Iris pigment epithelial cell (primary cell): ENCODE measurements at places on chromosomes 5 and 9.
A peak's percentile ranks its signal among the peaks of the same experiment; 100 is the strongest.

DNA sequence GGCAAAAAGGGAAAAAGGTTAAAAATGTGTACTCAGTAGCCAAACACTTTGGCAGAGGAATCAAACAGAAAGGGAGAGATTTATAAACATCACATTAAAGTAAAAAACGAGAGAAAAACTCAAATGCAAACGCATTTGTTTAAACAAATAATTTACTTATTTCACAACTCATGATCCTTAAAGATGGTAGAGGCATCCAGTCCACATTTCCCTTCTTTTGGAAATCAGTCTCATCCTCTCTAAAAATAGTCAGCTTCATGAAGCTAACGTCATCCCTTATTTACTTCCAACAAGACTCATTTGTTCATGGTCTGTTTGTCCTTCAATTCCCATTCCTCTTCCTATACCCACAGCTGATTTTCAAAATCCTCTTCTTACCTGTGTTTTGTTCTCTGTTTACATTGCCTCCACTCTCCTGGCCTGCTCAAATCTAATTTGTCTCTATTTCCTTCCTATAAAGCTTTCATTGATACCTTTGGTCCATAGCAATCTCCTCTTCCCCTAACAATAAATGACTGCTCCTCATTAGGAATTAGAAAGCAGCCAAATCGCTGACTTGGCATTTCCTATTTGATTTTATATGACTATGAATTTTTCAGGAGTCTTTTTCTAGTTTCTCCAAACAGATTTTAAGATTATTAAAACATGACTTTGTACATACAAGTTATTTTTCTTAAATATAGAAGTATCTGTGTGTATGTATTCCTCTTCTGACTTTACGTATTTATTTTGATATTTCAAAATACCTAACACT lies 805.3 kb downstream of the TLE1 start:
- no peak for DNase-seq

GRCh38 chr5:39517800-39518199 lies 93.0 kb upstream of the DAB2 start:
- peak; percentile 91 for DNase-seq

- DNase-seq = no peak
Observed at GRCh38 chr9:129823542-129823934, 398 bp downstream of the TOR1A start.

GRCh38 chr5:32520356-32520755 lies 65.0 kb upstream of the SUB1 start:
- DNase-seq = no peak

GRCh38 chr5:34012791-34013190 lies 4.9 kb upstream of the AMACR start:
- no peak for DNase-seq

DNA sequence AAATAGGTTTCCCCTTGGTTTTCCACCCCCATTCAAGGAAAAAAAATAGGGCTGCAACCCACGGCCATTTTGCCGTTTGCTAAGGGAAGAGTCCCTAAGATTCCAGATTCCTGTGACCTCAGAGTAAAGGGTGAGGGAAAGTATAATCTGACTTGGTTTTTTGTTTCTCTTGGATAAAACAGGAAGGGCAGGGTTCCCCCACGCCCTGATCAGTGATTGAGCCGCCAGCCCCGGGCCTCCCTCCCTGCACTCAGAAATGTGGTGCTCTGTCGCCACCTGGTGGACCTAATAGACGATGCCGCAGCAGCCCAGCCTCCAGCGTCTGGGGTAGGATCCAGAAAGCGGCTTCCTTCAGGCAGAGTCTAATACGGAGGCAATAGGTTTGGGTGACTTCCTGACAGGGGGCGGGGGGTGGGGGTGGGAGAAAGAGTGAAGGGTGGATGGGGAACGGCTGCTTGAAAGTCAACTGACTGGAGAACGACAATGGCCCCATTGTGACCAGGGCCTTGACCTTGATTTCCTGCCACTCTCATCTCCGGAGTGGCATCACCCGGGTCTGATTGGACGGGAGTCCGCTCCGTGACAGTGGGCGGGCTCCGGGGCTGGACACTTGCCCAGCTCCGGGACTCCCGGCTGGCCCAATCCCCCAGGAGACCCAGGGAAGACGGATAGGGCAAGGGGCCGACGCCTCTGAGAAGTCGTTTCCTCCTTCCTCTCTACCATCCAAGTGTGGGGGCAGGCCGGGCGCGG lies 17.8 kb upstream of the CYSTM1 start:
- peak; percentile 73 for DNase-seq

DNA sequence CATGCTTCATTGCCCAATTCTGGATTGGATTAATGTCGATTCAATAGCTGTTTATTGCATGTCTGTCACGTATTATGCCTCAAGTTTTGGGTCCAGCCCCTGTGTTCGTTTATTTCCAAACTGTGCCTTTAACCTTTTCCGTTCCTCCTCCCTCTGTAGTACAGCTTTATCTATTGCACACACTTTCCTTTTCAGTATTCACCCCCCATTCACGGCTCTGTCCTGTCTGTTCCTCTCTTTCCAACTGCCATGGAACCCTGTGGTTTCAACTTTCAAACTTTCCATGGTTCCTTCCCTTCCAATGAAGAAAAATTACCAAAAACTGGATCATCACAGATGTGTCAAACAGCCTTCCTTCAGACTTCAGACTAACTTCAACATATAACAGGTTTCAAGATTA lies 17.1 kb downstream of the SMARCA2 start:
- no peak for DNase-seq

GRCh38 chr5:51651476-51651875 lies 268.2 kb downstream of the ISL1 start:
- no peak for DNase-seq

GRCh38 chr5:110653231-110653970 lies 73.1 kb downstream of the TMEM232 start:
- DNase-seq = no peak
